ENCODE measurements at places on chromosomes 16 and 17. TPM values are rescaled to one million over a fixed set of nuclear protein-coding genes. Genes with fewer than 3 reads are reported as not detected.

GRCh38 chr17:10875430-10875851, 37.6 kb upstream of the PIRT start:
- peak; percentile 30 for DNase-seq

- peak; percentile 89 for DNase-seq
Measured at GRCh38 chr17:77374170-77374936, 233.6 kb downstream of the SEC14L1 start.

- peak; percentile 95 for DNase-seq
Measured at GRCh38 chr17:81394921-81395599, at the start of gene BAHCC1. Gene BAHCC1, plus strand, starts transcription at chr17:81395457. Its CDS starts 4,283 bp downstream, at chr17:81399740.

DNA sequence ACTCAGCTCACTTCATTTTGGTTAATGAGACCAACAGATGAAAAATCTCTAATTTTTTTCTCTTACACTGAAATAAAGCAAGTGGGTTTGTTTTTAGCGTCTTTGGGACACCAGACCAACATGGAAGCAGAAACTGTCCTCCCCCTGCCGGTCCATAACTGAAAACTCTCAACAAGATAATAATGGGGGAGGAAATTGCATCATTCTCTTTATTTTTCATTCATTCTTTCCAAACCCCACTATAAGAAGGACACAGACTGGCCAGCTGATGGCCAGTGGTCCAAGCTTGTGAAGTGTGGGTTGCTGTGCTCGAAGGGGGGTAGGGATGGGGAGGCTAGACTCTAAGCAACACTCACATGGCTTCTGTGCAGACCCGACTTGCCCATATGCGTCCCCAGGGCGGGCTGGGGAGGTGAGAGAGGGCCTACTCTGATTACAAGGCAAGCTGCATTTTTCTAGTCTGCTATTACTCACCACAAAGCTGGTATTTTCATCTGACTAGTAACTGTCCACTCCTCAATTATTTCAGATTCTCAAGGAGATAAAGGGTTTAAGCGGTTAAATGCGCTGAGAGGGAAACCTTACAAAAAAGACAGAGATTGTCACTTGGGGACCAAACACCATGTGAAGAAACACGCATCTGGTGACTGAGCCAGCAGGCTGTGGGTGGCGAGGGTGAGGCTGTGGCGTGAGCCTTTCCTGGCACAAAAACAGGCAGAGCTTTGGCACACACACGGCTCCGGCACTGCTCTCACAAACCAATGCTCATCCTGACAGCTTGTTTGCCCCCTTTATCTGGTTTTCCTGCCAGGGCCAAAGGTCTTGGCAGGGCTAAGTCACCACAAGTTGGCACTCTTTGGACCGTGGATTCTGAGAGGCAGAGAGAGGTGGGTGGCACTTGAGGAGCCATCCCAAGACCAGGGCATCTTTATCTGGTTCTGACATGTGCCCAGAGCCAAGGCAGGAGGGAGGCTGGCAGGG, 38.2 kb downstream of the MARF1 start:
- DNase-seq: no peak

GRCh38 chr16:10967986-10968385, 23.6 kb downstream of the CLEC16A start:
- no peak for DNase-seq

DNA sequence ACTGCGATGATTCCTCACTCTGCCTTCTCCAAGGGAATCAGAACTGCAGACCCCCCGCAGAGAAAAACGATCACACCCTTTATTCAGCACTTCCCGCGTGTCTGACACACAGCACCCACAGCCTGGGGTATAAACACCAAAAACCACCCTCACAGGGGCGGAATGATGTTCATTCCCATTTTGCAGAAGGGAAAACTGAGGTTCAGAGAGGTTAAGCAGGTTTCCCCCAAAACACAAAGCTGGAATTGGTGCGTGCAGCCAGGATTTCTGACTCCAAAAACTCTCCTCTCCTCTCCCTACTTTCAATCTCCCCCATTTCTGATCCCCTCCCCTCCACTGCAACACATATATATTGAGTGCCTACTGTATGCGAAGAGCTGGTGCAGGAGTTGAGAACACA, 55.8 kb downstream of the XYLT1 start:
- no peak for DNase-seq

DNA sequence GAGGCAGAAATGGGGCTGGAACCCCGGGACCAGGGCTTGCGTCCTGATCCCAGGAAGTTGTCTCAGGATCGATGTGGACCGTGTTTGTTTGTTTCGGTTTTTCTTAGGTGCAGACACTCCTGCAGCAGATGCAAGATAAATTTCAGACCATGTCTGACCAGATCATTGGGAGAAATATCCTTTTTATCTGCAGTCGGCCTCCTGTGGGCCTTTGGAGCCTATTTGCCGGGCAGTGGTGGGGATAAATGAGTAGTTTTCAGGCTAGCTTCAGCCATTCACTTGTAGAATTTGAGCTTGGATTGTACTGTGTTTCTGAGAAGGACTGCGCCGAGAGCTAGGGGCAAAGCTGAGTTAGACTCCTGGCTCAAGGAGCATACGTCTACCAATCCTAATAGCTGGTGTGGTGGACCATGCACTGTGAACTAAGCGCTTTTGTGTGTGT, 816 bp downstream of the HSBP1 start:
- peak; percentile 3 for DNase-seq

- DNase-seq: peak; percentile 47
Measured at GRCh38 chr17:37772982-37773381, 28.1 kb upstream of the HNF1B start.

DNA sequence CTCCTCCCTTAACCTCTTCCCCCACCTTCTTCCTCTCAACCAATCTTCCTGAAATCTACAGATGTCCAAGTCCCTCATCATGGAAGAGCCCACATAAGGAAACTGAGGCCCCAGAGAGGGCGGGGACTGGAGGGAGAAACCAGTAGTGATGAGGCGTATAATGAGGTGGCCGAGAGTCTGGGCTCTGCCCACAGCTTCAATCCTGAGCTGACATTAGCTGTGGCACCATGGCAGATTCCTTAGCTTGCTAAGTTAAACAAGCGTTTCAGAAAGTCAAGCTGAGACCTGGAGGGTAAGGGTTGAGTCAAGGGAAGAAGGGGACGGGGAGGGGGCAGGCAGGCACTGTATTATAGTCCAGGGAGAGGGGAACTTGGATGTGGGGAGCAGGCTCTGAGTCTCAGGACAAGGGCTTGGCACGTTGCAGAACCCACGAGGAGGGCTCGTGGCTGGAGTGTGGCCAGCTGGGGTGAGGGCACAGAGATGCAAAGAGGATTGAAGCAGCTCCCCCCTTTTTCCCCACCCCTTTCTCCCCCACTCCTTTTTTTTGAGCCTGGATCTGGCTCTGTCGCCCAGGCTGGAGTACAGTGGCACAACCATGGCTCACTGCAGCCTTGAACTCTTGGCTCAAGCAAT, 13.3 kb downstream of the ARHGAP23 start:
- DNase-seq: no peak

- no peak for DNase-seq
Measured at GRCh38 chr17:70314096-70314495, 144.8 kb downstream of the KCNJ2 start.

- no peak for DNase-seq
Measured at GRCh38 chr16:68097088-68097487, 11.9 kb downstream of the NFATC3 start.

The FOXL1 gene
- not detected for total RNA-seq

The ZFHX3 gene
- total RNA-seq: 0.16 TPM

The ST6GALNAC1 gene
- total RNA-seq: not detected

The TSPAN10 gene
- 0.18 TPM for total RNA-seq

The ERN2 gene
- not detected for total RNA-seq

The EME1 gene
- total RNA-seq: 48.6 TPM
